Liver (tissue), 10 donors: ENCODE measurements at places on chromosomes 5 and 9. TPM values are rescaled to one million over a fixed set of nuclear protein-coding genes. Genes with fewer than 3 reads are reported as not detected.

The UBE2D2 gene
- 17.0 TPM for total RNA-seq

- peak; percentile 54 for DNase-seq
Measured at GRCh38 chr5:132812781-132813598, at the start of gene SOWAHA. Gene SOWAHA, plus strand, starts transcription at chr5:132813302. Its CDS starts 320 bp downstream, at chr5:132813622.

DNA sequence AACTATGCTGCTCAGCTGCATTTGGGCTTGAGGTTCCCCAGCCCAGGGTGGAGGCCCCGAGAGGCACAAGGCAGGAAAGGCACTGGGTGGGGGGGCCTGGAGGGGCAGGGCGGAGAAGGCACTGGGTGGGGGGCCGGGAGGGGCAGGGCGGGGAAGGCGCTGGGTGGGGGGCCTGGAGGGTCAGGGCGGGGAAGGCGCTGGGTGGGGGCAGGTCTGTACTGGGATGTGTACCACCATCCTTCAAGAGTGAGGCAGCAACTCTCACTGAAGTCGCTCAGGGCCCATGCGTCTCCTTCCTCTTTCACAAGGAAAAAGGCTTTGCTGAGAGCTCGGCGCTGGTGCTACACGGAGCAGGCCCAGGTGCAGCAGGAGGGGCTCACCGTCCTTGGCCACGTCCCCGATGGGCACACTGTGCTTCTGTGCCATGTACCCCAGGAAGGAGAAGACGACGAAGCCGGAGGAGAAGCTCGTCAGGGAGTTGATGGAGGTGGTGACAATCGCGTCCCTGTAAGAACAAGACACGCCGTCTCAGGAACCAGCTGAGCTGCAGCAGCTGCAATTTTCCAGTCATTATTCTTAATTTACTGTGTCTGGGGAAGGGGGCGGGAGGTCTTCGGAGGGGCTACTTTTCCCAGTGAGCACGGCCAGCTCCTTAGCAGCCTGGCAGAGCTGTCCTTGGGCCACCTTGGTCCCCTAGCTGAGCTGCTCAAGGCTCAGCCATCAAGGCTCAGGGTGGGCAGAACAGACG lies 30.8 kb downstream of the SLC6A3 start:
- peak; percentile 44 for DNase-seq

GRCh38 chr5:116651653-116652052 lies 77.0 kb upstream of the SEMA6A start:
- no peak for DNase-seq

- DNase-seq = no peak
Measured at GRCh38 chr9:96436063-96436455, 13.9 kb upstream of the HABP4 start.

- DNase-seq = no peak
Measured at GRCh38 chr5:150497274-150497988, 10.5 kb upstream of the NDST1 start.

- no peak for DNase-seq
Measured at GRCh38 chr5:143343042-143343441, 60.4 kb downstream of the NR3C1 start.

DNA sequence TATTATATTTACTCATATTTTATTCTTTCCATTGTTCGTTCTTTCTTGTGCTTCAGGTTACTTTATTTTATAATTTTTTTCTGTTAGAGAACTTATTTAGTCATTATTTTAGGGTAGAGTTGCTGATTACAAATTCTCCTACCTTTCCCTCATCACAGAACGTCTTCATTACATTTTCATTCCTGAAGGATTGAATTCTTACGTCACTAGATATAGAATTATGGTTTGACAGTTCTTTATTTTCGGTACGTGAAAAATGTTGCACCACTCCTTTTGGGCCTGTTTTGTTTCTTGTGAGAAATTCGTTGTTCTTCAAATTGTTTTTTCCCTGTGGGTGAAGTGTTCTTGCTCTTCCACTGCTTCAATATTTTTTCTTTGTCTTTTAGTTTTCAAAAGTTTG lies 20.8 kb upstream of the OR2S2 start:
- DNase-seq = no peak

The BDP1 gene
- 15.8 TPM for total RNA-seq

GRCh38 chr9:131237931-131238401 lies 38.3 kb downstream of the FAM78A start:
- DNase-seq = peak; percentile 56

GRCh38 chr5:168890816-168891812 lies 311.9 kb upstream of the PANK3 start:
- DNase-seq = no peak

The PTGER4 gene
- total RNA-seq = 3.6 TPM

GRCh38 chr5:172586125-172587060 lies 54.7 kb upstream of the NEURL1B start:
- no peak for DNase-seq

DNA sequence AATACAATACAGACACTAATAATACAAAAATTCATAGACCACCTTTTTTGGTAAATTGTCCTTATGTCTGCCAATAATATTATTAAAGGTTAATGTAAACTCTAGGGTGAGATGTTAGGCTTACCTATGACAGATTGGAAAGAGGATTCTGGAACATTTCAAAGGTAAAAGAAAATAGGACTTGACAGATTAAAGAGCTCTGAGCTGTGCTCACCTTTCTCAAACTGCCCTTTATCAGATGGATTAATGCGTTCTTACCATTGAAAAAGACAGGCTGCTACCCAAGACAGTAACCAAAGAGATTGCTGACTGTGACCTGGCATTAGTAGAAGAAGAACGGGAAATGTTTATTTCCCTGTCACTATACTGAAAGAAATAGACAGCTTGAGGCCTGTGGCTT lies 156.1 kb upstream of the MRPS30 start:
- DNase-seq = no peak

GRCh38 chr9:98262056-98262455 lies 6.6 kb upstream of the TBC1D2 start:
- no peak for DNase-seq

DNA sequence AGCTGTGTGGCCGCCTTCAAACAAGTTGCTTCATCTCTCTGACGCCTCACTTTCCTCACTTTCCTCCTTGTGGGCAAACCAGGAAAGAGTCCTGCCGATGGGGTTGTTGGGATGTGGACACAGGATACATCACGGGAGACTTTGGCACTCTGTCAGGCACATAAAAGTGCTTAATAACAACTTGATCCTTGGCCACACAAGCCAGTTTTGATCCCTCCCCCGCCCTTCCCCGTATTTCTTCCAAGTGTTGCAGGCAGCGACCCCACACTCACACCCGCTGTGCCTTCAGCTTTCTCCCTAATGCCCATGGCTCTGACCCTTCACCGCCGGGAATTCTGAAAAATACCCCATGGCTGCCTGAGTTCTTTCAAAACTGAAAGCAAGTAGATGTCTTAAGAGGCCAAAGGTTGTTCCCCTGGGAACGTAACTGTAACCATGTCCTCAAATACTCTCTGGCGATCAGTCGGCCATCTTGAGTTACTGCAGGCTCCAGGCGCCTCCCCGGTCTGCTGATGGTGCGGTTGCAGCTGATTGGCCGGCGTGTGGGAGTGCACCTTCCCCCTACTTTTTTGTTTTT lies 59.8 kb downstream of the ARHGEF37 start:
- DNase-seq = no peak

GRCh38 chr9:13179257-13179656 lies 100.2 kb downstream of the MPDZ start:
- no peak for DNase-seq

The ADAMTS16 gene
- under 0.01 TPM for total RNA-seq

The NHP2 gene
- 44.1 TPM for total RNA-seq

DNA sequence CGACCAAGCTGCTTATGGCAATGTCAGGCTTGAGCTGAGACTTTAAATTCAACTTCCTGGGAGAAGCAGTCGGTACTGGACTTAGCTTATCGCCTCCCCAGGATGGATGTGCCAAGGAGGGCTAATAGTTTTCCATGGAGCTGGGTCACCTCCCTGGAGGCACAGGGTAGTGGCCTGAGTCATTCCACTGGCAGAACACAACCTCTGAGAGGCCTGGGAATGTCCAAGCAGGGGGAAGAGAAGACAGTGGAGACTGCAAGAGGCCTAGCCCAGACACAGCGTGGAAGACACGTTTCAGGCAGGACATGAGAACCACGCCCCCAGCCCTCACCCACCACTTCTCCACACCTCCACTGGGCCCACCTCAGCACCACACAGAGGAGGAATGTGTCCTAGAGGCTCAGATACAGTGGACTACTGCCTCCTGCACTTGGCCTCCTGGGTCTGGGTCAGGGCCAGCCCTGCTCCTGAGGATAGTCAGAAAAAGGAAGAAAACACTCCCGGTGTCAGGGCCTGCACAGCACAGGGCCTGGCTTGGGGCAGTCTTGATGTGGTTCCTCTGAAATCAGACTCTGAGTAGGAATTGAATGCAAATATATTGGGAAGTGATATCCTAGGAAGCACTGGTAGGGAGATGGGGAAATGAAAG lies 171.8 kb downstream of the FSTL4 start:
- DNase-seq = no peak

DNA sequence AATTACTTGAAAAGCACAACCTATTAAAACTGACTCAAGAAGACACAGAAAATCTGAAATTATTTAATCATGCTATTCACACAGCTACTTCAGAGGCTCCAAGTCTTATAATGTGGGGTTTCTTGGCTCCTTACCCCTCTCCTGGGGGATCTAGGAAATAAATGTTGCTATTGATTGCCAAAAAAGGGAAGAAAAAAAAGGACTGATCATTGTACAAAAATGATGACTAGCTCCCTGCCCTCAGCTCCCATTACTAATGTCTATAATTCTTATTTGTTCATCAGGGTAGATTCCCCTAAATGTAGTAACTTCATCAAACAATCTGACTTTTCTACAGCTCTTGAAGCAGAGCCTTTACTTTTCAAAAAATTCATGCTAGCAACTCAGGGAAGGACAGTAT lies 3.3 kb upstream of the SMC5 start:
- no peak for DNase-seq

- DNase-seq = no peak
Measured at GRCh38 chr9:127633216-127633862, 21.3 kb downstream of the STXBP1 start.

The C9orf153 gene
- total RNA-seq = 0.42 TPM

- DNase-seq = no peak
Measured at GRCh38 chr9:12272471-12273120, 420.6 kb upstream of the TYRP1 start.

The SOWAHA gene
- total RNA-seq = 1.6 TPM

DNA sequence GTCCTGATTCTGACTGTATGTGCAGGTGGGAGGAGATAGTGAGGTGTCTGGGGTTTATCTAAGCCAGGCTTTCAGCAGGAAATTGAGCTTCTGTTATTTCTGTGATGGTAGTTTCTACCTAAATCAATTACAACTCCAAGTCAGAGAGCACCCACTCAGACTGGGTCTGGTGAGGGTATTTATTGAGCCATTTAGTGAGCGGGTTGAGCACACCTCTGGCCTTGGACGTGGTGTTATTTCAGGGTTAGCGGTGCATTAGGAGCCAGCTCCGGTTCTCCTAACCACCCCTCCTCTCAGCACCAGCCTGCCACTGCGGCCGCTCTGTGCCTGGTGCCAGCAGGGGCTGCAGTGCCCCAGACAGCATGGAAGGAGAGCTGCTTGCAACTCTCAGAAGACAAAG lies 238.9 kb downstream of the CACNA1B start:
- no peak for DNase-seq

DNA sequence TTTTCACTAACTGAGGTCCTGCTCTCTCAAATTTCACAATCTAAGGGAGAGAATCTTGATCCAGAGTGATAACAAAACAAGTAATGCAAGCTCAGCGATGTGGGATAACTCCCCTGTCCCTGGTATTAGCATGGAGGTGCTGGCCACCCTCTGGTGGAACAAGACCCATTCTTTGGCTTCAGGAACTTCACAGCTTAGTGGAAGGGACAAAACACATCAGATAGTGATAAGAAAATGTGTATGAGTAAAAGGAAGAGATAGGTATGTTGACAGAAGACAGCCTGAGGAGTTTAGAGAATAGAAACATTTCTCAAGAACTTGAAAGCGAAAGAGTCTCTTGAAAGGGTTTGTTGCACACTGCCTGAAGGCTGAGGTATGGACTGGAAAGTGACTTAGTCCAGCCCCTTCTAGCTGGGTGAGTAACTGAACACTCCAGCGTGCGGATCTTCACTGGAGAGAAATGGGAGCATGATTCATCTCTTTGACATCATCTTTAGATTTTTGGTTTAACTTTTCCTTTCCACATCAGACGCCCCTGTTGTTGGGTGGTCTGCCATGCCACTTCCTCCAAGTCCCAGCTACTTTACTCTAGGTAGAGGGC lies 25.4 kb upstream of the ZSWIM6 start:
- no peak for DNase-seq

GRCh38 chr5:178675922-178676321 lies 49.1 kb upstream of the CLK4 start:
- DNase-seq = no peak

The HAPLN1 gene
- not detected for total RNA-seq

DNA sequence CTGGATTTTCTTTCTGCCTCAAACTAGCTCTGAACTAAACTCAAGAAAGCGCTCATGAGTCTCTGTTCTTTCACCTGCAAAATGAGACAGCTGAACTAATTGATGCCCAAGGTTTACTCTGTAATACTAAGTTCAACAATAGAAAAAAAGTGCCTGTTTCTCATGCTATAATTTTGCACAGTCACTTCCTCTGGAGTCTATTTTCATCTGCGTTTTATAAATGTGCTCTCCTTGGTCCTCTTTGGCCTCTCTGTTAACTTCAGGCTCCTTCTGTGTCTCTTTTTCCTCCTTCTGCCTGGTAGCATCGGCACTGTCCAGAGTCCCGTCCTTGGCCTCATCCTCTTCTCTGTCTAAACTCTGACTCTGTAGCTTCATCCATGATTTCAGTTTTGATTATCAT lies 311.9 kb upstream of the TLE4 start:
- no peak for DNase-seq

DNA sequence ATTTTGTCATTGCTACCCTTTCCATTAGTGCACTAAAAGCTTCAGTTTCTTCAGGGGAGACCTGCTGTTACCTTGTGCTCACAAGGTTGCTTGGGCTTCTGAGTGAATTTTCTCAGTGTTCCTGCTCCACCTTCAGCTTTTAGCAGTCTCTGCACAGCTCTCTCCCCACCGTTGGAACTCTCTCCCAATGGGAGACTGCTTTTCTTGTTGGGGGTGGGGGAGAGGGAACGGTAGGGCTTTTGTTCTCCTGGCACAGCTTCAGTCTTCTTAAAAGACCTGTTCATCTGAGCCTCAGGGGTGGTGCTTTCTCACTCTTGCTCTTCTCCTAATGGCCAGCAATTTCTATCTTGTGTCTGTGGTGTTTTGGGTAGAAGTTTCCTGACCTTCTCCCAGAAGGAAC lies 915.7 kb downstream of the EFNA5 start:
- no peak for DNase-seq

DNA sequence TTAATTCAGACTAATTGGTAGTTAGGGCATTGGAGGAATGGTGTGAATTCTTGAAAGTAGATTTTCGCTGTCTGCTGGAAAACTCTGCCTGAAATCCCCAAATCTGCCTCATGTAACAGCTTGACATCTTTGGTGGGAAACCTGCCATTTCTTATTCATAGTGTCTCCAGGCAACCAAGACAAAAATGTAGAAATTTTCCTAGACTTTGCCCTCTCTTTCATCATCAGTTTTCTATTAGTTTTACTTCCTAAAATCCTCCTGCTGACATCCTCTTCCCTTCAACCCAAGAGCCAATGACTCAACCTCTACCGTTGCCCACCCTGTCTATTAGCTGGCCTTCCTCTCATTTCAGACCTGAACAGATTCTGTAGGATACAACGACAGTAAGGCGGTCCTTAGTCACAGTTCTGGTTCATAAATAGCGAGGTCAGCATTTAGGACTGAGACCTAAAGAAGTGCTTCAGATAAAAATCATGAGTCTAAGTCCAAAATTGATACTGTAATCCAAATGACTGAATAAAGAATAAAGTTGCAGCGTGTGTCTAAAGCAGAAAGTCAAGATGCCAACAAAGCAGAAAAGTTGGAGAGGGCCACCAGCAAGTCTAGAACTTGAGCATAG lies 133.9 kb downstream of the MUSK start:
- no peak for DNase-seq

The HABP4 gene
- total RNA-seq = 2.6 TPM
